ENCODE measurements at places on chromosomes 7 and 10.

GRCh38 chr10:3196482-3196881, 23.9 kb upstream of the PITRM1 start:
- DNase-seq: no peak
- H3K4me3 ChIP-seq: no peak overlapping the region
- H3K27me3 ChIP-seq: no peaks in the 10 kb centered on the region
- H3K36me3 ChIP-seq: no peaks in the 10 kb centered on the region

GRCh38 chr7:112147793-112148361, 58.3 kb downstream of the DOCK4 start:
- no peaks in the 10 kb centered on the region for H3K27me3 ChIP-seq
- H3K36me3 ChIP-seq: no peaks in the 10 kb centered on the region
- H3K4me1 ChIP-seq: peaks cover 20% of the 10 kb centered on the region
- DNase-seq: no peak
- no peak overlapping the region for H3K4me3 ChIP-seq
- no peak overlapping the region for H3K27ac ChIP-seq

GRCh38 chr7:35416568-35416967, 162.7 kb upstream of the TBX20 start:
- H3K4me1 ChIP-seq: no peaks in the 10 kb centered on the region
- H3K4me3 ChIP-seq: no peak overlapping the region
- H3K36me3 ChIP-seq: no peaks in the 10 kb centered on the region
- no peak for DNase-seq

GRCh38 chr7:77351539-77352004, 64.6 kb downstream of the GSAP start:
- H3K4me1 ChIP-seq: no peaks in the 10 kb centered on the region
- H3K27me3 ChIP-seq: no peaks in the 10 kb centered on the region
- H3K27ac ChIP-seq: no peak overlapping the region
- no peak overlapping the region for H3K4me3 ChIP-seq

- H3K27ac ChIP-seq: peak overlapping the region; percentile 92
- peak overlapping the region; percentile 95 for H3K4me3 ChIP-seq
- DNase-seq: peak; percentile 73
- no peaks in the 10 kb centered on the region for H3K36me3 ChIP-seq
- H3K27me3 ChIP-seq: no peaks in the 10 kb centered on the region
- peaks cover 13% of the 10 kb centered on the region for H3K4me1 ChIP-seq
Observed at GRCh38 chr7:114085592-114086501, 167.0 kb upstream of the PPP1R3A start.

DNA sequence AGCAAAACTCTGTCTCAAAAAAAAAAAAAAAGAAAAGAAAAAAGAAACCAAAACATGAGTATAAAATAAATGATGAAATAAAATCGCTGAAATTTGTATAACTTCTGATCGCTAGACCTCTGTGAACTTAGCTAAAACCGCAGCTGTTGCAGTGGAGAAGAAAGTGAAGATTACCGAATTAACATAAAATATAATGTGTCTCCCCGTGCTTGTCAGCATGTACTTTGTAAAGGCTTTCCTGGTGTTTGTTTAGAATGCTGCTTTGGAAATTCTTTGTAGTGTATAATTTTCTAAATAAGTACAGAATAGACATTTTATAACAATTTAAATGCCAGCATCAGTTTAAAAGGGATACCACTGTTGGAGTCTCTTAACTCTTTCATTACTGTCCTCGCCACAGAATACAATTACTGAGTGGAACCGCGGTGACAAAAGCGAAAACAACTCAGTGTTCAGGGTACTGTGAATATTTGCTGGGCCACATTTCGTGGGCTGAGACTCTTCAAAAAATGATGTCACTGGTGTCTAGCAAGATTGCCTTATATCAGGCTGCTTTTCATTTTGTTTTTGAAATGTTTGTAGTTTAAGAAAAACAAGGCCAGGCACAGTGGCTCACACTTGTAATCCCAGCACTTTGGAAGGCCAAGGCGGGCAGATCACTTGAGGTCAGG, 167.7 kb downstream of the NSUN6 start:
- no peaks in the 10 kb centered on the region for H3K27me3 ChIP-seq

- H3K36me3 ChIP-seq: no peaks in the 10 kb centered on the region
- H3K4me3 ChIP-seq: no peak overlapping the region
- no peaks in the 10 kb centered on the region for H3K4me1 ChIP-seq
- H3K27ac ChIP-seq: no peak overlapping the region
- no peak for DNase-seq
Observed at GRCh38 chr7:12583922-12584321, 13.4 kb downstream of the SCIN start.

GRCh38 chr7:50733552-50733951, 49.1 kb downstream of the GRB10 start:
- H3K4me3 ChIP-seq: no peak overlapping the region
- no peaks in the 10 kb centered on the region for H3K27me3 ChIP-seq
- no peak for DNase-seq
- no peak overlapping the region for H3K27ac ChIP-seq

DNA sequence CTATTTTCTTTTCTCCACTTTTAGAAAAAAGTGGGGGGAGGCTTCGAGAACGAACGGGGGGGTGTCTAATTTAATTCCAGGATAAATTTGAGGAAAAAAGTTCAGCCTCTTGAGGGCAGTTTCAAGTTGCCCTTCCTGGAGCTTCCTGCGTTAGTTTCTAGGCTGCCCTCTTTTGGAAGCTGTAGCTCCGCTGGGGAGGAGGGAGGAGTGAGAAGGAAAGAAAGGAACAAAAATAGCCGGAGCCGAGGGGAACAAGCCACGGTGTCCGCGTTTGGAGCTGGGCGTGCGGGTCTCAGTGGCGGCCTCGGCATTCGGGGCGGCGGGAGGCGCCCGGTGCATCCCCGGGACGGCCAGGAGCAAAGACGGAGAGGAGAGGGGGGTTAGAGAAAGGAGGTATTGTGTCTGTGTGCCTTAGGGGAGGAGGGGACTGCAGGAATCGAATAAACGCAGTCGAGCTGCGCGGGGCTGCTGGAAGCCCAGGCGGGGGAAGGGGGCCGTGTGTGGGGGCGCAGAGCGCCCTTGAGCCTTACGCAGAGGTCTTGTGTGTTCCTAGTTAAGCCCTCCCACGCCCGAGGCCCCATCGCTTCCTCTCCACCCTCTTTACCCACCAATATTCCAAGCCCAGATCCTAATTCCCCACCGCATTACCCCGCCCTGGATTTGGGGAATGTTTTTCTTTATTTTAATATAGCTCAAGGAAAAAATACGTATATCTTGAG, 2.0 kb upstream of the TNRC18 start:
- no peaks in the 10 kb centered on the region for H3K27me3 ChIP-seq
- DNase-seq: peak; percentile 63

GRCh38 chr7:44333911-44334733, 8.7 kb upstream of the CAMK2B start:
- no peak overlapping the region for H3K4me3 ChIP-seq
- no peak overlapping the region for H3K27ac ChIP-seq
- no peak for DNase-seq
- H3K36me3 ChIP-seq: no peaks in the 10 kb centered on the region
- no peaks in the 10 kb centered on the region for H3K4me1 ChIP-seq

GRCh38 chr7:69067397-69067796, 530.9 kb upstream of the AUTS2 start:
- no peak overlapping the region for H3K27ac ChIP-seq
- H3K4me1 ChIP-seq: no peaks in the 10 kb centered on the region
- H3K27me3 ChIP-seq: no peaks in the 10 kb centered on the region
- no peak overlapping the region for H3K4me3 ChIP-seq
- no peak for DNase-seq
- no peaks in the 10 kb centered on the region for H3K36me3 ChIP-seq

DNA sequence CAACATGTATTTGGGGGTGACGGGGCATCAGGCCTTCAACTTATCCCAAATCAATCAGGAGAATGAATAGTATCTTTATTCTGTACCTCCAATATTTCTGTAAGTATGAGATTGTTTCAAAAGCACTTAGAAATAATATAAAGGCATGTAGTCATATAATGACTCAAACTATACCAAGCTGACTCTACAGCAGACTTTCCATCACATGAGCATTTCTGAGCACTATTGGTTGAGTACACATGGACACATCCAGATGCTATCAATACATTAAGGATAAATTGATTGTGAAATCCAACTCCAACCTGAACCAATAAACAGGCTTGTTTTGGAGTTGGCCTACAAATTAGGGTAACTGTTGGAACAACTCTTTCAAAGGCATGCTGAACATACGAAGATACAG, 229.4 kb downstream of the SFMBT2 start:
- no peak for DNase-seq
- H3K4me3 ChIP-seq: no peak overlapping the region
- no peak overlapping the region for H3K27ac ChIP-seq
- no peaks in the 10 kb centered on the region for H3K4me1 ChIP-seq
- H3K27me3 ChIP-seq: no peaks in the 10 kb centered on the region

- H3K4me3 ChIP-seq: no peak overlapping the region
- no peaks in the 10 kb centered on the region for H3K27me3 ChIP-seq
- no peaks in the 10 kb centered on the region for H3K36me3 ChIP-seq
Observed at GRCh38 chr10:59098831-59099452, 77.5 kb upstream of the PHYHIPL start.

DNA sequence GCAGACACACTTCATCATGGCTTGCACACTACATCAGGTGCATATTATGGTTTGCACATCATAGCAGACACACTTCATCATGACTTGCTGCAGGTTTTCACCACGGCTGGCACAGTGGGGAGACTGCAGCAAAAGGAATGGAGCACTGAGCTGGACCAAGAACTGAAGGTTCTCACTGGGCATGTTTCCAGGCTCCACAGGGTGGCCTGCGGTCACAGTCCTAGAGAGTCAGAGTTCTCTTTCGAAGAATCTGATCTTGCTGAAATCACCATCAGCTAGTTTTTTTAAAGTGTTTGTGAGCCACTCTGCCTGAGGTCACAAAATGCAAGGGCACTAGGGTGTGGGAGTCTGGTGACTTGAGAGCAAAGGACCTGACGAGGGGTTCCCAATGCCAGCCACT, 140.4 kb upstream of the NPY start:
- H3K27ac ChIP-seq: no peak overlapping the region
- no peaks in the 10 kb centered on the region for H3K27me3 ChIP-seq
- H3K4me3 ChIP-seq: no peak overlapping the region
- H3K36me3 ChIP-seq: no peaks in the 10 kb centered on the region
- DNase-seq: no peak

- H3K27ac ChIP-seq: no peak overlapping the region
- no peak for DNase-seq
- no peaks in the 10 kb centered on the region for H3K36me3 ChIP-seq
- H3K4me1 ChIP-seq: no peaks in the 10 kb centered on the region
- no peak overlapping the region for H3K4me3 ChIP-seq
- H3K27me3 ChIP-seq: no peaks in the 10 kb centered on the region
Observed at GRCh38 chr7:43799605-43800004, 41.1 kb downstream of the BLVRA start.

GRCh38 chr7:26376175-26376917, 84.7 kb downstream of the SNX10 start:
- peak; percentile 66 for DNase-seq
- H3K4me1 ChIP-seq: peaks cover 15% of the 10 kb centered on the region
- H3K27me3 ChIP-seq: no peaks in the 10 kb centered on the region
- no peaks in the 10 kb centered on the region for H3K36me3 ChIP-seq

DNA sequence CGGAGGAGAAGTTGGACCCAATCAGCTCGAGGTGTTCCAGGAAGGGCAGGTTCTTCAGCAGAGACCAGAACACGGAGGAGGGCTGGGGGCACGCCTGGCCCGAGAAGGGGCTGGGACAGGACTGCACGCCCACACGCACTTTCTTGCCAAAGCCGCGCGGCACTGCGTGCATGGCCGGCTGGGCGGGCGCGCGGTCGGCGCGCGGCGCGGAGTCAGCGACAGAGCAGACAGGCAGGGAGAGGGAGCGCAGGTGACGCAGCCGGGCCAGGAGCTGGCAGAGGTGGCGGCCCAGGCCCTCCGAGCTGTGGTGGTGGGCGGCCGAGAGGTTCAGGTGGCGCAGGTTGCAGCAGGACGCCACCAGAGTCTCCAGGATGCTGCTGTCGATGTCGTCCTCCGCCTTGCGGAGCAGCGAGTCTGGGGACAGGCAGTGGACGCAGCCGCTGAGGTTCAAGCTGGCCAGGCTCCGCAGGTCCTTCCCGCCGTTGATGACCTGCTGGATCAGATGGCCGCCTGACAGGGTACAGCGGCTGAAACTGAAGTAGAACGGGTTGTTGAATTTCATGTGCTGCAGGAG, 77.2 kb upstream of the TNRC18 start:
- no peaks in the 10 kb centered on the region for H3K27me3 ChIP-seq
- no peak for DNase-seq
- no peak overlapping the region for H3K4me3 ChIP-seq
- no peak overlapping the region for H3K27ac ChIP-seq

- H3K36me3 ChIP-seq: no peaks in the 10 kb centered on the region
- no peaks in the 10 kb centered on the region for H3K27me3 ChIP-seq
- H3K4me1 ChIP-seq: peaks cover 27% of the 10 kb centered on the region
- H3K27ac ChIP-seq: no peak overlapping the region
- DNase-seq: peak; percentile 55
Observed at GRCh38 chr10:78913219-78914059, 155.3 kb upstream of the ZMIZ1 start.

DNA sequence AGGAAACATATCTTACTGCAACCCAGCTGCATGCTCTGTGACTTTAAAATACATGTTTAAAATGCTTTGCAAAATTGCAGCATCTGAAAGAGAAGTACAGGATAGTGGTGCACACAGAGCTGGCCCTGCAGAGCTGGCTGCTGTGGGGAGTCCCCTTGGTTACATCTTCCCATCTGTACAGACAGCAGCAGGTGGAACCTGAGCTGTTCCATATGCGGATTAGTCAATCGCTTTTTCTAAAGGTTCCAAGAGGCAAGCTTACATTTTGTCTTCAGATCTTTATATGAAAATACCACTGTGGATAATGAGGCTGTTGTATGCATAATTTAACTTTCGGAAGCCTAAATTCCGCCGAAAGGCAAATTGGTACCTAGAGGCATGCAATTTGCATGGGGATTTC, 444.1 kb downstream of the NRG3 start:
- no peak overlapping the region for H3K27ac ChIP-seq
- no peak overlapping the region for H3K4me3 ChIP-seq
- no peaks in the 10 kb centered on the region for H3K36me3 ChIP-seq
- no peaks in the 10 kb centered on the region for H3K4me1 ChIP-seq
- DNase-seq: no peak
- no peaks in the 10 kb centered on the region for H3K27me3 ChIP-seq

DNA sequence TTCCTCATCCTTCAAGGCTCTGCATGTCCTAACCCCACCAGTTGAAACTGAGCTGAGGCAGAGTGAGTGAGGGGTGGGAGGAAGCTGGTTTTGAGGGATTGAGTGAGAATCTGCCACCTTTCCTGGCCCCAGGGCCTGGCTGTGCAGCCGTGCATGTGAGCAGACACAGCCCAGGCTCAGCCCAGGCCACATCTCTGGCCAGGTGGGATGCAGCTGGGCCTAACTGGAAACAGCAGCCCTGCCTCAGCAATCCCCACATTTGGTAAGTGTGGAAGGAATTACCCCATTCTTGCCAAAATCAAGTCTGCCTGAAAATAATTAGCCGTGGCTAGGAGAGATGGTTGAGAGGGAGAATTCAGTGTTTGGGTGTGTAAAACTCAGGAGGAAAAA, 116.6 kb downstream of the NEURL1 start:
- H3K4me3 ChIP-seq: no peak overlapping the region
- DNase-seq: no peak
- peaks cover 12% of the 10 kb centered on the region for H3K36me3 ChIP-seq
- no peak overlapping the region for H3K27ac ChIP-seq

- no peaks in the 10 kb centered on the region for H3K27me3 ChIP-seq
- H3K27ac ChIP-seq: no peak overlapping the region
- H3K4me3 ChIP-seq: no peak overlapping the region
Observed at GRCh38 chr7:36526863-36527548, 137.3 kb downstream of the ANLN start.

GRCh38 chr10:31942892-31943291, 14.3 kb upstream of the ARHGAP12 start:
- no peaks in the 10 kb centered on the region for H3K36me3 ChIP-seq
- peaks cover 18% of the 10 kb centered on the region for H3K4me1 ChIP-seq
- H3K27ac ChIP-seq: peak overlapping the region; percentile 63
- H3K4me3 ChIP-seq: peak overlapping the region; percentile 16
- H3K27me3 ChIP-seq: no peaks in the 10 kb centered on the region
- DNase-seq: no peak

GRCh38 chr7:17301471-17302456, 3.3 kb downstream of the AHR start:
- peaks cover 44% of the 10 kb centered on the region for H3K4me1 ChIP-seq
- no peaks in the 10 kb centered on the region for H3K27me3 ChIP-seq
